Progenitor cell of endocrine pancreas (in vitro differentiated cells): ENCODE measurements at places on chromosomes 12 and 14.

- no peak for DNase-seq
Observed at GRCh38 chr14:33956640-33957039, 5.8 kb upstream of the EGLN3 start.

GRCh38 chr12:84502907-84503787 is 409.5 kb downstream of the SLC6A15 start:
- DNase-seq = peak; percentile 48

DNA sequence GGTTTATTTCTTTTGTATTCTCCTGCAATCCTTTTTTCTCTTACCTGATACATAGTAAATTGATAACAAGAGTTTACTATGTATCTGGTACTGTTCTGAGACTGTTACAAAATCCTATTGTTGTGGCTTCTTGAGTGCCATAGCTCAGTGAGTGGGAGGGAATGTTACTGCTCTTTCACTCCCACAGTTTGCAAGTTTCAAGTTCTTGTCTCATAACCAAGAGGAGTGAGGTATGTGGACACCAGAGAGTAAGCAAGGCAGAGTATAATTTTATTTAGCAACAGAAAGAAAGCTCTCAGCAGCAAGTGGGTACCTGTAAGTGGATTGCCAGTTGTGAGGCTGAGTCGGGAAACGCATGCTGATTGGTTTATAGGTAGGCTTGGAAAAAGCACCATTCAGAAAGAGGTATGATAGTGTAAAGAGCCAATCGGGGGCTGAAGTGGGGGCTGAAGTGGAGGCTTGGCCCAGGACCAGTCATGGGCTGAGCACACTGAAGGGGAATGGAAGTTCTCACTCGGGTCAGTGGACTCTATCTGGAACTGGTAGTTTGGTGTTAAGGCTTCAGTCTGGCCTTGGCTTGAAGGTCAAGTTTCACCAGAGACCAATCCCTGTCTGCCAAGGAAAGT is 850.8 kb downstream of the TMTC2 start:
- DNase-seq = no peak

DNA sequence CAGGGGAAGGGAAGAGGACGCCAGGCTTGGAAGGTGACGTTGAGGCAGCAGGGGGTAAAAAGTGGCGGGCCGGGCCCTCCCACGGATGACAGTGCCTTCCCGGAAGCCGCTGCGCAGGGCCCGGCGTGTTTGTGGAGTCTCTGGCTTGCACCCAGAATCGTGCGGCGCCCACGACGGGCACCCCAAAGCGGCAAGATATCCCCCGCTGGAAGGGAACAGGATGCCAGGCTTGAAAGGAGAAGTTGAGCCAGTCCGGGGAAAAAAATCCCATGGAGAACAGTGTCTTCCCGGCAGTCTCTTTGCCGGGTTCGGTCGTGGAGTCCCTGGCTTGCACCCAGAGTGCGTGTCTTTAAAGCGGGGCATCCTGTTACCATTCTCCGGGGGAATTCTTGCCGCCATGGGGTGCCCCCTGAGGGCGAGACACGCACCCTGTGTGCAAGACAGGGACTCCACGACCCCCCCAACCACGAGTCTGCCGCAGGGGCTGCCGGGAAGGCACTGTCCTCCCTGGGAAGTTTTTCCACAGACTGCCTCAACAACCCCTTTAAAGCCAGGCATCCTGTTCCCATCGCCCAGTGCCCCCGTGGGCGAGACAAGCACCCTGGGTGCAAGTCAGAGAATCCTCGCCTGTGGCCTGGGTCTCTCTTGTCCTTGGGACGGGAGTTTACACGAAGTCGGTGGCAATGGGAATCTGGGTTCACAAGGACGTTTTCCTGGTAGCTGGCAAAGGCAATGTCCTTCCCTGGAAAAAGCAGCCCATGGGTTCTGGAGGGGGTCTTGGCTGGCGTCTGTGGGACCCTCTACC is 156.1 kb upstream of the ALG10B start:
- DNase-seq = no peak

GRCh38 chr14:74417611-74418010 is 8.4 kb downstream of the SYNDIG1L start:
- DNase-seq = no peak

DNA sequence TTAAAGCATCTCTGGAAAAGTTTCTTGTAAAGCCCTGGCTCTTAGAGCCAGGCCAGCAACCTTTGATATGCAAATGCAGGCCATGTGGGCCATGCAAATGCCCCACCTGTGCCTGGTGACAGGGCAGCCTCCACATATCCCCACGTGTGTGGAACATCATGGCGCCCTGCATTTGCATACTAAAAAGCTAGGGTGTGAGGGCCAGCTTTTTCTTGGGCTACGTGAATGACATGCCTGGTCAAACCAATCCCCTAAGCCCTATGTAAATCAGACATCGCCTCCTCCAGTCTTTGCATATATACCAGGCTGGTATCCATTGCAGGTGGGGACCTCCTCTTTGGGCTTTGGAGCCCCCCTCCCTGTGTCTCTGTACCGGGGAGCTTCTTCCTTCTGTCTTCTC is 6.4 kb downstream of the CSRP2 start:
- no peak for DNase-seq

- no peak for DNase-seq
Observed at GRCh38 chr12:5909560-5909959, 35.5 kb downstream of the ANO2 start.

- no peak for DNase-seq
Observed at GRCh38 chr14:91899806-91900205, 32.5 kb upstream of the TC2N start.

GRCh38 chr12:52720365-52720886 is 17.1 kb upstream of the KRT77 start:
- no peak for DNase-seq

DNA sequence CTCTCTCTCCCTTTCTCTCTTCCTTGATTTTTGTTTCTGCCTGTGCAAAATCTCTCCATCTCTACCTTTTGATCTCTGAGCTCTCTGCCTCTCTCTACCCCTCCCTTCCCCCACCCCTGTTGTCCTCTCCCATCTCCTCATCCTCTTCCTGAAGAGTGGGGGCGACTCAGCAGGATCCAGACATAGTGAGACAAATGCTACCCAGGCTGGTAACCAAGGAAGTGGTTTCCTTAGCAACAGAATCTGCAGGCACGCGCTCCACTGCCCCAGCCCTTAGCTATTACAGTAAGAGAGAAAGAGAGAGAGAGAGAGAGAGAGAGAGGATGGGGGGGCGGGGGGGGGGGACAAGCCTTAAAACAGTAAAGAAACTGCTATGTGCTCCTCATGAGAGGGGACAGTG is 85.6 kb downstream of the CMKLR1 start:
- no peak for DNase-seq

GRCh38 chr14:19917955-19918518 is 2.4 kb upstream of the OR4K5 start:
- DNase-seq = no peak

GRCh38 chr14:78785265-78785664 is 615.1 kb downstream of the NRXN3 start:
- no peak for DNase-seq

DNA sequence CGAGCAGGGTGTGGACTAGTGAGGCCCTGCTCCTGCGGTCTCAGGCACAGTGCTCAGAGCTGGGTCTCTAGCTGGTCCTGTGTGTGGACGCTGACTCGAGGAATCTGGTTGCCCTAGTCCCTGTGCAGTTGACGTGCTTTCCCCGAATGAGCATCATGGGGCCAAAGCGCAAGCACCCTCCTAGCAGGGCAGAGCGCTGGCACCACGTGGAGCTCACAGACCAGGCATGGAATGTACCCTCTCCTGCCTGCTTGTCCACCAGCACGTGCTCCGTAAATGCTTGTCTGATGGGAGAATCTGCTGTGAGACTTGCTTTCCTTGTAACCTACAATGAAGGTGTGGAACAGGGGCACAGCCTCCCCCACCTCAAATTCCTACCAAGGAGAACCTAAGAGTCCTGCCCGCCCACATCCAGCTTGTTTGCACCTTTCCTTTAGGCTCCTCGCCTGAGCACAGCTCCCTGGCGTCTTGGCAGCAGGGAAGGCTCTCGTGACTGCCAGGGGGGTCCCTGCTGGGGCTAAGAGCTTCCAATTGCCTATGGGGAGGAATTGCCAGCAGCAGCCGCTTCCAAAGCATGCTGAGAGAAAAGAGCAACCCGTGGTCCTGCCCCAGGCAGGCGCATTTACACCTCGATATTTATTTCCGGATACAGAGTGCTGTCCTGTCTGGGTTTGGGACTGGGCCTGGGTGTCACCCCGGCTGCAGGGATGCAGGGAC is 125.0 kb downstream of the PIWIL1 start:
- DNase-seq = no peak

DNA sequence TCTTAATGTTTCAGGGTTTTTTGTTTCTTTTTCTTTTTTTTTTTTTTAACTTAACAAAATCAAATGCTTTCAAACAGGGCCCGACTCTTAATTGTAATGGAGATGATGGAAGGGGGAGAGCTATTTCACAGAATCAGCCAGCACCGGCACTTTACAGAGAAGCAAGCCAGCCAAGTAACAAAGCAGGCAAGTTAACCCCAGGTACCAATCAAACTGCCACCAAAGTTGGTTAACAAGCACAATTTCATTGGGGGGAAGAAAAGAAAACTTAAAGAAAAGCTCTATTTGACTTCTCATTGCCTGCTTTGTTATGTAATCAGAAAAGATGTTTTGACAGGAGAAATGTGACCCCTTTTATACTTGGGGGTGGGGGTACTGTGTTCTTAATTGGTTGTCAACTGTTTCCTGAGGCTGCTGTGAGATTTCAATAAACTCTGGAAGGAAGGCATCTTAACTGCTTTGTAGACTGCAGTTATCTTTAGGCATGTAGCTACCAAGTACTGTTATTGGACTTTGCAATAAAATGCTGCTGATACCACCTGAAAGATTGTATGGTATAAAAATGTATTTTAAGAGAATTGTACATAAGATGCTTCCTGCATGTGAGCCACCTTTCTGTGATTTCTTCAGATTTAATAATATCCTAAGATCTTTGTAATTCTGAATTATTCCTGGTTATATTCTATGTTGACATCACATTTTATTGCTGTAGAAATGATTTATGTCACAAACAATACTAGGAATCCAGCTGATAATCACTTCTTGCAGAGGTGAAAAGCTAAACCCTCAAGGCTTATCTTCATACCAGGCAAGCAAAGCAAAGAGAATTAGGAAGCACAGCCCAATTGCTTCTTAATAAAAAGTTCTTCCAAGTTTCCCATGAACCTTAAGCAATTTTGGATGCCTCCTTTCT is 26.9 kb downstream of the MAPKAPK5 start:
- no peak for DNase-seq

DNA sequence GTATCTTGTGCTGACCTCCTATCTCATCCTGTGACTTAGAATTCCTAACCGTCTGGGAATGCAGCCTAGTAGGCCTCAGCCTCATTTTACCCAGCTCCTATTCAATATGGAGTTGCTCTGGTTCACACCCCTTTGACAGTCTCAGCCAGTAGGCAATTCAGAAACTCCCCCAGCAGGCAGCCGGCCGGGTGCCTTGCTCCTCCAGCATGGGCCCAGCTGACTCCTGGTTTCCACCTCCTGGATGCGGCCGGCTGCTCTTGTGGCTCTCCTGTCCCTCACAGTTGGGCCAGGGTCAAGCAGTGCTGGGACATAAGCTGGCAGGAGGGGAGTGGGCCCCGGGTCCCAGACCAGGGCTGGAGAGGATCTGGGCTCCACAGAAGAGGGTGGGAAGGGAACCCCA is 58.2 kb downstream of the LRRC74A start:
- no peak for DNase-seq

- DNase-seq = no peak
Observed at GRCh38 chr12:31928246-31929026, 30.8 kb upstream of the RESF1 start.

GRCh38 chr12:8154526-8154925 is 2.3 kb upstream of the ZNF705A start:
- DNase-seq = no peak

DNA sequence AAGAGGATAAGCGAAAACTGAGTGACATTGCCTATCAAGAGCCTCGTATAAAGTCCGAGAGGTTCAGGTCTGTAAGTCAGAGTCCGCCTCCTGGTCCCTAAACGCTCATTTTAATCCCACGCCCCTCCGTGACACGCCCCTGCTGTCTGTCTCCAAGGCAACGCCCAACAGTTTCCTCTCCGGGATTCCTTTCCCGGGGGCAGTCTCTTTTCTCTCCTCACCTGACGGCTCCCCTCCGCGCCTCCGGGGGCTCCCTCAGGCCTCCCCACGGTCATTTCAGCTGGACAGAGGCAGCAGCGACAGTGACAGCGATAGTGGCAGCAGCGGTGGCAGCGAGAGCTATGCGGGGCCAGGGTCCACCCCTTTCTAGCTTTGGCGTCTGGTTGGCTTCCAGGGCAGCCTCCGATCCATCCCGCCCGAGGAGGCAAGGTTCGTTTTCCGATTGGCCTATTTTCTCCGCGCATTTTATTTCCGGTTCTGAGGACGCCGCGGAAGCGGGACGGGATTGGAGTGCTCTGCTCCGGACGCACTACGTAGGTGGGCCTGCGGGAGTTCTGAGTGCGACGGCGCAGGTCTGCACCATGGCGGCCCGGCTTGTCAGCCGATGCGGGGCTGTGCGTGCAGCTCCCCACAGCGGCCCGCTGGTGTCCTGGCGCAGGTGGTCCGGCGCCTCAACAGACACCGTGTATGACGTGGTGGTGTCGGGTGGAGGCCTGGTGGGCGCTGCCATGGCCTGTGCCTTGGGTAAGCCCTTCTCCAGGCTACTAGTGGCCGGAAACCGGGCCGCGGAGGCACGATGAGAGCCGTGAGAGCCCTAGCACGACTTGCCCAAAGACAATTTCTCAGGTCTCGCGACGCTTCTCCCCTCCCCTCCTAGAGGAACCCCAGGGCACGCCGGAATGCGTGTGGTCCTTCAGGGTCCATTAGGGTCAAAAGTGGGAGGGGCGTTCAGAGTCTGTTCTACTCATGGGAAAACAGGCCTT is at the start of the genes COQ6 and FAM161B:
Gene COQ6 (plus strand): TSS at position 551 of the 983 bp plus-strand sequence. CDS start 31 bp downstream, at position 582.
Gene FAM161B (minus strand): TSS at position 343 of the 983 bp plus-strand sequence. CDS start 68 bp downstream, at position 275.
- DNase-seq = peak; percentile 81

DNA sequence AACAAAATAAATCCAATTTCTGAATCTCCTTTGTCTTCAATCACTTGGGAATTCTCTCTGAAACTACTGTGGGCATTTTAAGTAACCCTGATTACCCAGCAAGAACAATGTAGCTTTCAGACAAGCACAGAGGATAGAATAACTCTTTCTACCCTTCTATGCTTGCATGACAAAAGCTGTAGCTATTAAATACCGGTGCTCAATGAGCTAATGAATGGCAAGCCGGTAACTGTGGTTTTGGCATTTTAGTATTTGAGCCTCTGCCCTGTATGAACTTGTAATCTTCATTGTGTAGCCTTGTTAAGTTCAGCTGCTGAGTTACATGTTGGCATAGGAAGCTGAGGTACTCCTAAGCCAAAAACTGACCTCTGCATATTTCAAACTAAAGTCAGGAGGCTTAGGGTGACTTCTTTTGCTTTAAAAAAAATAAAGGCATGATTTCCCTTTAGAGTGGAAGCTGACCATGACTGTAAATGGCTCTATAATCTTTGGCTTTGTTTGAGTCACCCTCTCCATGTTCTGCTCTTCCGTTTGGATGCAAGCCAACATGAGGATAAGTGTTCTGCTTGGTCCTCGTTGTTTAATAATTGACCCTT is 171.0 kb upstream of the HIF1A start:
- no peak for DNase-seq
